ENCODE measurements at places on chromosomes 4 and X.

DNA sequence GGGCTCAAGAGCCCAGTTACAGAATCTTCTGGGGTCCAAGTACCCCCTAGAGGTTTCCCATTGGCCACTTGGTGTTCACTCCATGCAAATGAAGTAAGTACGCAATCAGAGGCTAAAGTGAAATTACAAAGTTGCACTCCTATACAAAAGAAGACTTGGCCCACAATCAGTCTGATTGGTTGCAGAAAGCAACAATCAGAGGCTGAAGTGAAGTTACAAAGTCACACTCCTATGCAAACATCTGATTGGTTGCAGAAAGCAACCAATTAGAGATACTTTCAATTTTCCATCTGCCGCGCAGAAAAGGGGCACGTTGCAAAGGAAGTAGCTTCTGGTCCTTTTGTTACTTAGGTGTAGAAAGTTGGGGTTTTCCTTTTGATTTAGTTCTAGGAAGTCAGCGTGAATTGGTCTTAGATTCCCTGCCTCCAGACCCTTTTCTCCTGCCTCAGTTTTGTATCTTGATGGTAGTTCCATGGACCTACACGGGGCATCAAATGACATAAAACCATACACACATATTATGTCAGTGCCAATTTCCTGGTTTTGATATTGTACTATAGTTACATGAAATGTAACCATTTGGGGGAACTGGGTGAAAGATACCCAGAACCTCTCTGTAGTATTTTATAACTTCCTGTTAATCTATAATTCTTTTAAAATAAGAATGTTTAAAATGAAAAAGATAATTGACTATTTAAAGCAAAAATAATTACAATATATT is 12.4 kb upstream of the PIN4 start:
- peak; percentile 45 for DNase-seq

DNA sequence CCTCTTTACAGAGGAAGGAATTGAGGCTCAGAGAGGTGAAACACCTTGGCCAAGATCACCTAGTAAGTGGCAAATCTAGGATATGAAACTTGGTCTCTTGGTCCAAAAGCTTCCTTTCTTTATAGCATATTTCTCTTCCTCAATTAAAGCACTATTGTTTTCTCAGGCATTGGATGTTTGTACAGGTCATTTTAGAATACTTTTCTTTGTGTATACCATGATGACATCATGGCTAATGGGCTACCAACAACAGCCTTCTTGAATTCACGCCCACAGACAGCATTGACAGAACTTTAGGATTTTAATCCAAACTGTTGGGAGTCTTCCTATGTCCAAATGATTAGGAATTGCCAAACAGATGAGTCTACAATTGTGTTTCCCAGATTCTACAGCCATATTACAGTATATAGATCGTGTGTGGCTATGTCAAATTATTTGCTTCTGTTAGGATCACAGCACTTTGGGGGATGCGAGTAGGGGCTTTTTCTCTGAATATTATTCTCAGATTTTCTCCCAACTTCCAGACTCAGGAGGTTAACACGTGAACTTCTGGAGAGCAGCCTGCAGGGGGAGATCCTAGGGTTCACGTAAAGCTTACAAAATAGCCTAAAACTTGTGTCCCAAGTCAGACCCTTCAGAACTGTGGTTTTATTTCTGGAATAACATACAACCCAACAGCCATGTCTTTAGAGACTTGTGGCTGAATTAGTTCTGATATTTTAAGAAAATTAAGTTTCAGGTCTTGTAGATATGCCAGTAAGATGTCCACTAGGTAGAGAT is 191.8 kb downstream of the SHROOM3 start:
- DNase-seq: no peak

GRCh38 chr4:189917161-189917891 is 23.3 kb upstream of the FRG1 start:
- DNase-seq: no peak

GRCh38 chr4:31043382-31044062 is 323.4 kb downstream of the PCDH7 start:
- DNase-seq: no peak

DNA sequence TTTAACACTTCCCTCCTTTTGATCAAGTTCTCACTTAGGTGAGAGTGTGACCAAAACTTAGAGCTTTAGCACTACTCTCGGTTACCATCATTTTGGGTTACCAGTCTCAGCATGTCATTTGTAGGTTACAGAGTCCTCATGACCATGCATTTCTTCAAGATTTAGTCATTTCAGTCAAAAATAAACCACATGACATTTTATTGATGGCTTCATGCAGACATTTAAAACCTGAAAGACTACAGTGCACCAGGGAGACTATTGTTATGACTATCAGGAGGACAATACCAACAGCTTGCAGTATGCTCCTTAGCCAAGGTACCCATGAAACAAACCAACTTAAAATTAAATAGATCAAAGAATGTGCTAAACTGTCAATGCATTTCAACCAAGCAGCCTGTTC is 498.1 kb upstream of the FSTL5 start:
- no peak for DNase-seq

GRCh38 chr4:62191451-62192240 is 991.5 kb downstream of the ADGRL3 start:
- no peak for DNase-seq

DNA sequence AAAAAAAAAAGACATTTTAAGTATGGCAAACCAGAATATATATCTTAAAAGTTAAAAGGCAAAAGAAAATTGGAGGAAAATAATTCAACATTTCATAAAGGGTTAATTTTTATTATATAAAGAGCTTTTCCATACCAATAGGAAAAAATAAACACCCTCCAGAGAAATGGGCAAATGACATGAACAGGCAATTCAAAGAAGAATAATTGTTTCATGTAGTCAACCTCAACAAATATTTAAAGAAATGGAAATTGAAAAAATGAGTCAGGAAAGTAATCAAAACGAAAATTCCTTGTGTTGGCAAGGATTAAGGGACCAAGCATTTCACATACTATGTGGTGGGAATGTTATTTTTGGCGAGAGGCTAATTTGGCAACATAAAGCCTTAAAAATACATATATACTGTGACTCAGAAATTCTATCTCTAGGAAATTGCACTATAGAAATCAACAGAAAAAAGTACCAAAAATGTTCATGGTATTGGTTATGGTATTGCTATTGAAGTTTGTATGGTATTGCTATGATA is 87.6 kb downstream of the HAUS3 start:
- no peak for DNase-seq

- no peak for DNase-seq
Measured at GRCh38 chrX:130285710-130286109, 17.0 kb upstream of the ZNF280C start.

DNA sequence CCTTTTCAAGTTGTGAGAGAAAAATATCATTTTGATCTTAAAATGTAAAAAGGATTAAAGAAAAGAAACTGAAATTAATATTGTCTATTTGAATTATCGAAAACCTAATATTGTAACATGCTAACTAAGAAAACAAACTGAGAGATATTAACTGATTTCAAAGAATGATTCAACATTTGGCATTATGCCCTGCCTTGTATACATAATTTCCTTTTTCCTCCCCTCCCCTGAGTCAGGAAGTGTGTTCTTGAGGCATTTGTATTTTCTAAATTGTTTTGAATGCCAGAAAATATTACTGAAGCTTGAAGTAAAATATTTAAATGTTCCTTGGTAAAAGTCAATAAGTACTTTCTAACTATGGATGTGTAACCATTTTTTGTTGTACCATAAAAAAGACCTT is 49.4 kb downstream of the RPS6KA3 start:
- DNase-seq: peak; percentile 59

GRCh38 chr4:158521484-158522088 is at the start of gene RXFP1:
Gene RXFP1 (plus strand): TSS chr4:158521882. CDS start chr4:158521977, 95 bp downstream.
- no peak for DNase-seq

DNA sequence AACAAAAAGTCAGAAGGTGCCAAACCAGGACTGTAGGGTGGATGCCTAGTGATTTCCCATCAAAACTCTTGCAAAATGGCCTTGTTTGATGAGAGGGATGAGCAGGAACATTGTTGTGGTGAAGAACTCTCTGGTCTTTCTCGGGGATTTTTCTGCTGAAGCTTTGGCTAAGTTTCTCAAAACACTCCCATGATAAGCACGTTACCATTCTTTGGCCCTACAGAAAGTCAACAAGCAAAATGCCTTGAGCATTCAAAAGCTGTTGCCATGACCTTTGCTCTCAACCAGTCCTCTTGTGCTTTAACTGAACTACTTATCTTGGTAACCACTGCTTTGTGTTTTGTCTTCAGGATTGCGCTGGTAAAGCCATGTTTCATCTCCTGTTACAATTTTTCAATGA is 3.0 kb upstream of the SEC31A start:
- DNase-seq: no peak

DNA sequence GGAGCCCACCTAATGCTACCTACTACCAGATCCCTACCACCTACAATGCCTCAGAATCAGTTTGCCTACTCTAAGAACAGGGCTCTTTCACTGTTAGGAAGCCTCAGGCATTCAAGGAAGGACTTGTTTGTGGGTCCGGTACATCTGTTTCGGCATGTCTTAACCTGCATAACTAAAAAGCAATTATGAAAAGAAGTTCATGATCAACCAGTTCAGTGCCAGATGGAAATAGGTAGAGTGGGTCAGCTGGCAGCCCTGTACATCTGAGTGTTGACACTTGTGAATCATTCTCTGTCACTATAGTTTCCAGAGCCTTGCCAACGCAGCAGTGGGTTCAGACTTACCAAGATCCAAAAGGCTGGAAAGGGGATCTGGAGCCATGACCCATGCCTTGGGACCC is 3.3 kb downstream of the TMEM185A start:
- no peak for DNase-seq

DNA sequence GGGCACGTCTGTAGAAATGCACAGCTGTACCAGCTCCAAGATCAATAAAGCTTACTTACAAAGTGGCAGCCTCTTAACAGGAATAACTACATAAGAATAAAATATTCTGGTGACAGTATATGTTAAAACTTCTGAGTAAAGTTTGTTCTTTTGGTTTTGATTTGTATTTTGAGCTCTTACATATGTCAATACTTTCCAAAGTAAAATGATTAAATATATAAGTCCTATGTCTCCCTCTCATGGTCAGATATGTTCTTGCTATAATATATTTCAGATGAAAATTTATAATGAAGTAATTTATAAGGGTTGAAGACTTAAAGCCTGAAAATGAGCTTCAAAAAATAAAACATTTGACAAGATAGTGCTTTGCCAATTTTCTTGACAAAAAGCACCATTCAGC is 254.4 kb downstream of the NPFFR2 start:
- no peak for DNase-seq

- DNase-seq: no peak
Measured at GRCh38 chr4:17027495-17027894, 129.1 kb upstream of the LDB2 start.

DNA sequence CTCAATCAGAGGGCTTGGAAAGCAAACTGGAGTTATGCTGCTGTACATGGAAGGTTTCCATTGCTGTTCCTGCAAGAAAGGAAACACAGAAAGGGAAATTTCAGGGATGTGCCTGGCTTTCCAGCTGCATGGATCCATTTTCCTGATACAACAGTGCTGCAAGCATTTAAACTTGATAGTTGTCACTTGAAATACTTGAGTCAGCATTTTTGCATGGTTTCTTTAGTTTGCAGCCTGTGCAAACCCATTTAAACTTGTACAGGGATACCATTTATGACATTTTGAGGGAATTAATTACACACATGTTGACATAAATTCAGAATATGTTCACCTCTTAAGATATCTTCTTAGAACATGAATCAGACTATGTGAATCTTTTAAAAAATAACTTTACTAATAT is 131.1 kb upstream of the RASGEF1B start:
- no peak for DNase-seq

DNA sequence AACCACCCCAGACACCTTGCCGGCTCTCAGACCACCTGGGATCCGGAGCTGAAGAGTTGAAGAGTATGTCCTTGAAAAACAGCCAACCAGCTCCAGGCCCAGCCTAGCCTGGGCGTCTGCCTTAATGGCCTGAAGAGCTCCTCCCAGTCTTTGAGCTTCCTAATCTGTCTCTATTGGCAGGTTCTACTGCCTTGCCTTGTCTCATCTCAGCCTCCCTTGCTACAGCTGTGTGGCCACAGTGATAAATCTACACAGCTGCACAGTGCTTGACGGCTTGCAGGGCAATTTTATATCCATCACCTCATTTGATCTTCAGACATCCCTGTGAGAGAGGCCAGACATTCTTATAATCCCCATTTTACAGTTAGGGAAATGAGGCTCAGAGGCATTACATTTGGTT is 19.9 kb downstream of the AWAT2 start:
- DNase-seq: no peak

GRCh38 chrX:43314525-43314924 is 341.6 kb upstream of the MAOA start:
- no peak for DNase-seq

DNA sequence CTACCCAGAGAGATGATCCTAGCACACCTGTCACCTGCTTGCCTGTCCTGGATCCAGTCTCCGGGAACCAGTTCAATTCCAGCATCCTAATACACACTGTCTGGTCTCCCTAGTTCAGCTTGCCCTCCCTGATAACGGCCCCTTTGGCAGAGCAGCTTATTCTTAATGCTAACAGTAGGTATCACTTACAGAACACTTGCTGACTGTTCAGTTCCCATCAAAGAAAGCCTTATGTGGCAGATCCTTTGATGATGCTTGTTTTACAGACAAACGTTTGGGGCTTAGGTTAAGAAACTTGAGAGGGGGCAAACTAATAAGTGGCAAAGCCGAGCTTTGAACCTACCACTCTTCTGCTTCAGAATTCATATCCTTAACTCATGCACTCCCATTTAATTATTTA is 890 bp downstream of the RASSF6 start:
- no peak for DNase-seq

DNA sequence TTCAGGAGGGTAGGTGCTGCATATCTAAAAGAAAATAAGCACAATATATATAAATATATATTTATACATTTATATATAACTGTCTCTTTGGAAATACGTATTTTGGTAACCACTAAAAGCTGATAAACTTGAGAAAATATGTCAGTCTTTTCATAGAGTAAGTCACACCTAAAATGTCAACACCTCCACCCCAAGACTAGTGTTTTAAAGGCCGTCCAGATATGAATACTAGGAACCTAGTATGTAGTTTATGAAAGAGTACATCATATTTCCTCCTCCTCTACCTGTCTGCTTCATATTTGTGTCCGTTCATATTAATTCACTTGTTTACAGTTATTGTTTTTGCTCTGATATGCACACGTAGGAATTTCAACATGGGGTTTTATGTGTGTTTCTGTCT is 45.2 kb downstream of the MTMR8 start:
- no peak for DNase-seq

DNA sequence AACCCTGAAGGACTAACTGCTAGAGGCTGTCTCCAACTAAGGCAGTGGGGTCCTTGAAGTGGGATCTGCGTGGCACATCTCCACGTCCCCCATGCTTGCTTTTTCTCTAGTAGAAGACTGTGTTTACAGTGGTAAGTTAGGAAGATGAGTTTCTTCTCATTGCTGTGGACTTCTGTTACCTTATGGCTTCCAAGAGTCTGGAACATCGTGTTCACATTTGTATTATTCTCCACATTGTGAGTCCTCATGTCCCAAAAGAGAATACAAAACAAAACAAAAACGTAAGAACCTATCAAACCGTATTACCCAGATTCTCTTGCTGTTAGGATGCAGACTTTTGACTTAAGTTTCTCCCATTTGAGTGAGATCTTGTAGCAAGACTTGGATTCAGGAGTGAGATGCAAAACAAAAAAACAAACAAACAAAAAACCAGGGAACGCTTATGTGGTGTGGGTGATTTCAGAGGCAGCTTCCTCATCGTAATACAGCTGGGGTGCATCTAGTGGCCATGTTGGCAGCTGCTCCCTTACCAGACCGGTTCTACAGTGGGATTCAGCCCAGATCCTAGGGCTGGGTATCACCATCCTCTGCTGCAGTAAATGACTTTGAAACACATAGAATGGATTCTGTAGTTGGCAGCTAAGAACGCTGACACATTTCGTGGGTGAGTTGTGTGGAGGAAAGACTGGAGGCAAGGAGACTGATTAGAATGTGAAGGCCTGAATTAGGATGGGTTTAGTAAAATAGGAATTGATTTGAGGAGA is 41.3 kb downstream of the TMEM131L start:
- DNase-seq: no peak

Data from hematopoietic multipotent progenitor cell treated with erythropoietin and hydrocortisone succinate and interleukin-3 and kit ligand, for 8 days (in vitro differentiated cells).